ENCODE measurements at places on chromosomes 2 and 18. TPM values are rescaled to one million over a fixed set of nuclear protein-coding genes. Genes with fewer than 3 reads are reported as not detected.

DNA sequence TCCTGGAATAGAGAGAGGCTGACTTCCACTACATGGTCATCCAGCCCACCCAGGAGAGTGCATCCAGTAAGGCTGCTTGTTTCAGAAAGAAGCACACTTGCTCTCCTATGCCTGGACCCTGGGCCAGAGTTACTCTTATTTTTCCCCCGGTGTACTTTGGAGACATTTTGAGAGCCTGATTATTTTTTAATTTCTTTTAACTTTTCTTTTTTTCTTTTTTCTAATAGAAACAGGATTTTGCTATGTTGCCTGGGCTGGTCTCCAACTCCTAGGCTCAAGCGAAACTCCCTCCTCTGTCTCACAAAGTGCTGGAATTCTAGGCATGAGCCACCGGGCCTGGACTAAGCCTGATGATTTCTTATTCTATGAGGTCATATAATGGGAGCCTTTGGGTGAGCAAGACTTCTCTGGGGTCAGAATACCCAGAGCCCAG, 62.2 kb downstream of the RPL37A start:
- no peak for DNase-seq

- DNase-seq: no peak
These were observed 265.4 kb downstream of the EN1 start for GRCh38 chr2:118582058-118582457.

DNA sequence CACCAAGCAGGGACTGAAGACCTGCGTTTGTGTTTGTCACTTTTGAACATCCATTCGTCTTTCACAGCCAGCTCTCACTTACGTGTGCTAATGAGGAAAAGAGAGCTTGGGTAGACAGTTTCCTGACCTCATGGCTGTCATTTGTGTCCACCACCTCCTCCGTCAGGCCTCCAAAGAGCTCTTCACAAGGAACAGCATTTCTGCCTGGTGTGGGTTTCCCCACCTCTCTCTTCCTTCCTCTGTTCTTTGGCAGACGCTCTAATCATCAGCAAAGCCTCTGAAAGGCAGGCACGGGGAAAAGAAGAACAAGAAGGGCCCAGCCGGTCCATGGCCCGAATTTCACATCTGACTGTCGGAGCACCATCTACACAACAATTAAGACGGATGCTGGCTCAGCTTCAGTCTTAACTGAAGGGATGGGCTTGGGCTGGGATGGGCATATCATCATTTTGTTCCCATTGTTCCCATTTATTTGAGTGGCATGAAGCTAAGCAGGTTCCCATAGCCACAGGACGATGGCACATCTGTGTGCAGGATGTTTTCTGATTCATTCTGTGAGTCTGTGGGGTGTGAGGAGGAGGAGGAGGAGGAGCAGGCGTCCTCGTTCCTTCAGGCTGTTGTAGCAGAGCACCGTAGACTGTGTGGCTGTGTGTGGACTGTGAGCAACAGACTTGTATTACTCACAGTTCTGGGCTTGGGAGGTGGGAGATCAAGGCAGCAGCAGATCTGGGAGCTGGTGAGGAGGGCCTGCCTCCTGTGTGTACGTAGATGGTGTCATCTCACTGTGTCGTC, 66.4 kb downstream of the TSHZ1 start:
- no peak for DNase-seq

DNA sequence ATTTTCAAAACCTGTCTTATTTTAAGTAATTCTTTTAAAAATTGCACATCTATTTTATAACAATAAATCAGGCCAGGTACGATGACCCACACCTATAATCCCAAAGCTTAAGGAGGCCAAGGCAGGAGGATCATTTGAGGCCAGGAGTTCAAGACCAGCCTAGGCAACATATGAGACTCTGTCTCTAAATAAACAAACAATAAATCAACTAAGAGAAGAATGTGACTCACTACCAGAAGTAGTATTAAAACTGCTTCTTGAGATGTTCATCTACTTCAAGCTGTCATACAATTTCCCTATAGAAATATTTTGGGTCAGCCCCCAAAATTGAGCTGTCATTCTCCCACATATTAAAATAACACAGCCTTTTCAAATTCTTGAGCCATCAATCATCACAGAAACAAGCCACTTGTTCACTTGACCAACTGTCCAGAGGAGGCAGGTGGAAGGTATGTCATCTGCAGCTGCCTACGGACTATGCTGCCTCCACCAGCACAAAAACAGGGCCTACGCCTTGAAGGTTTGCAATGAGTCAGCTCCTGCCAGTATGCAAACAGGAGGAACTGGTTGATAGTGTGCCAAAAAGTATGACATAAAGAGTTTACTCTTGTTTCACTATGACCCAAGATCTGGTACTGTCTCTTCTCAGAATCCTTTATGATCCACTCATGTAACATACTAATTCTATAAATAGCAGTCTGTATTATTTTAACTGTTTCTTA, 33.6 kb downstream of the KIDINS220 start:
- no peak for DNase-seq

DNA sequence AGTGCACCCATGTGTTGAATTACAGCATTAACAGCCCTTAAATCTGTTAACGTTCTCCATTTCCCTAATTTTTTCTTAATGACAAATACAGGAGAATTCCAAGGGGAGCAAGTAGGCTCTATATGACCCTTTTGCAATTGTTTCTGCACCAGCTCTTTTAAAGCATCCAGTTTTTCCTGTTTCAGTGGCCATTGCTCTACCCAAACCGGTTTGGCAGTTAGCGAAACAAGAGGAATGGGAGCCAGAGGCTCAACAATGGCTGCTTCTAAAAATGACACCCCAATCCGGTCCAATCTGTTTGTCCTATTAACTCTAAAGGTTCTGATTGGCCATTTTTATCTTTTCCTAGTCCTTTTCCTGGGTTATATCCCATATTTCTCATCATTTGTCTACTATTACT, 15.1 kb upstream of the SUCLG1 start:
- peak; percentile 53 for DNase-seq

GRCh38 chr2:188292348-188293239, 920 bp downstream of the GULP1 start:
- DNase-seq: peak; percentile 64

- DNase-seq: no peak
These were observed 82.8 kb upstream of the REV1 start for GRCh38 chr2:99572373-99573164.

GRCh38 chr2:234453216-234453615, 43.7 kb downstream of the ARL4C start:
- no peak for DNase-seq

DNA sequence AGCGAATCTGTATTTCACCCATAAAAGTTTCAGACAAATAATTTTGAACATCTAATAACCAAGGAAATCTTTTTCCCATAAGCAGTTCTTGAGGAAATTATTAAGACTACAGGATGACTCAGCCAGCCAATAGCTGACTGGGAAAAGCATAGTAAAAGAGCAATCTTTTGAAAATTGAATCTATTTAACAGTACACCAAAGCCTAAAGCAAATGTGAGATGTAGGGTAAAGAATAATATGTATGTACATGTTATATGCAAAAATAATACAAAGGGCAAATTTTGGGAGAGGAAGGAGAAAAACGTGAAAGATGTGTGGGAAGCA, 12.6 kb upstream of the KDSR start:
- no peak for DNase-seq

- DNase-seq: no peak
These were observed 26.5 kb downstream of the AQP12B start for GRCh38 chr2:240655931-240656886.

GRCh38 chr2:97675430-97676113, 6.1 kb downstream of the C2orf92 start:
- no peak for DNase-seq

GRCh38 chr2:84231478-84231877, 227.6 kb downstream of the SUCLG1 start:
- DNase-seq: no peak

- no peak for DNase-seq
These were observed 32.3 kb downstream of the DNMT3A start for GRCh38 chr2:25309402-25309801.

GRCh38 chr2:127361929-127362885, 25.6 kb downstream of the MAP3K2 start:
- no peak for DNase-seq

- no peak for DNase-seq
These were observed 269.9 kb downstream of the MYT1L start for GRCh38 chr2:2061091-2061696.

GRCh38 chr2:12436935-12437561, 279.7 kb upstream of the TRIB2 start:
- no peak for DNase-seq

DNA sequence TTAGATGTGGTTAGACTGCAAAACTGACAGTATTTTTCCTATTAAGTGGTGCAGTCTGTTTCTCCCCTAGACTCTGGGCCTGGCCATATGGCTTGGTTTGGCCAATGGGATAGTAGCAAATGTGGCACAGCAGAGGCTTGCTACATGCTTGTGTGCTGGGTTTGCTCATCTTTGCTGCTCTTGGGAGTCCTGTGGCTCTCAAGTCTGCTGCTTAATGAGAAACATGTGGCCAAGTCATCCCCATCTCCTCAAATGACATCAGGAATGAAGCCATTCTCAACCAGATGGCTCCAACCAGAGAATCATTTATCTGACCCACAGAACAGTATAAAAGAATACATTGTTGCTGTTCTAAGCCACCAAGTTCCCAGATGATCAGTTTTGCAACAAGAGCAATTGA, 57.1 kb upstream of the PAX3 start:
- DNase-seq: no peak

DNA sequence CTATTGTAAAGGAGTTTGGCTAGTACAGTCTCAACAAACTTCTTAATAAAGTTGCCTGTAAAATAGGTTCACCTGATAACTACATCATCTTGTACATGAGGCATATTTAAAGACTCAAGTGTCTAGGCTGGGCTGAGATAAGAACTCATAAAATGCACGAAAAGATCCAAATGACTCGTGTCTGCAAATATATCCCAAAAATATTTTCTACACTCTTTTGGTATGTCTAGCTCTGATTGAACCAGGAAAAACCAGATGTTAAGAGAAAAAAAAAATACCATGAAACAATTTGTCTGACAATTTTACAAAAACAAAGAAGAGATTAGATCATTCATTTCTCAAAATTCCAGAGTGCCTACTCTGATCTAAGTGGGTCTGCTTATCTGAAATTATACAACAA, 166.9 kb upstream of the OSR1 start:
- no peak for DNase-seq

- DNase-seq: no peak
These were observed 202.0 kb downstream of the SEPTIN10 start for GRCh38 chr2:109411640-109412325.

- DNase-seq: no peak
These were observed 26.8 kb downstream of the EHBP1 start for GRCh38 chr2:62732262-62732777.

GRCh38 chr2:197940382-197940781, 136.0 kb downstream of the PLCL1 start:
- no peak for DNase-seq

DNA sequence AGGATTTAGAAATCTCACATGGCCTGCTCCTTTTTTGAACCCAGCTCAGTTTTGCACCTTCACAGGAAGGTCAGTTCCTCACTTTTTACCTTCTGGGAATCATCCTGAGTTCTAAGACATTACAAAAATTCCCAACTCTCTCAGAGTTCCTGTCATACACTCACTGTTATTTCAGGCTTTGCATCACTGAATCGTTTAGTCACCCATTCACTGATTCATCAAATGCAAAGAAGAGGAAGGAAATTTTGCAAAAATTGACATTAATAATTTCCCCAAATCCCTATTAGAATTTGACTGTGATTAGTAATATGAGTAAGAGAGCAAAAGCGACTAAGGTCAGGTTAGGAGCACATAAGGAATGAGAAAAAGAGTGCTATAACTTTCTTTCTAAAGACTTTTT, 197.5 kb downstream of the PDE1A start:
- DNase-seq: no peak

- DNase-seq: peak; percentile 42
These were observed 2.4 kb downstream of the CASP8 start for GRCh38 chr2:201262718-201263117.

DYNAP gene
- 0.08 TPM for polyA plus RNA-seq

IL37 gene
- polyA plus RNA-seq: 0.40 TPM

CHRNG gene
- 1.5 TPM for polyA plus RNA-seq

POMC gene
- 8.4 TPM for polyA plus RNA-seq

RGPD4 gene
- 0.03 TPM for polyA plus RNA-seq

EPB41L3 gene
- 63.6 TPM for polyA plus RNA-seq

EVA1A gene
- polyA plus RNA-seq: 12.9 TPM

GALR1 gene
- 0.15 TPM for polyA plus RNA-seq

SERPINB13 gene
- not detected for polyA plus RNA-seq

ELMOD3 gene
- polyA plus RNA-seq: 37.2 TPM

CCDC85A gene
- 1.2 TPM for polyA plus RNA-seq

GTF2A1L gene
- 0.25 TPM for polyA plus RNA-seq

UPP2 gene
- polyA plus RNA-seq: 11.2 TPM

LIMS4 gene
- polyA plus RNA-seq: 2.1 TPM
